Stimulated activated CD4-positive, alpha-beta T cell treated with anti-CD3 and anti-CD28 coated beads, Interleukin-4, amount 100 ng/mL, for 48 hours (primary cell): ENCODE measurements at places on chromosomes 16 and 17.

DNA sequence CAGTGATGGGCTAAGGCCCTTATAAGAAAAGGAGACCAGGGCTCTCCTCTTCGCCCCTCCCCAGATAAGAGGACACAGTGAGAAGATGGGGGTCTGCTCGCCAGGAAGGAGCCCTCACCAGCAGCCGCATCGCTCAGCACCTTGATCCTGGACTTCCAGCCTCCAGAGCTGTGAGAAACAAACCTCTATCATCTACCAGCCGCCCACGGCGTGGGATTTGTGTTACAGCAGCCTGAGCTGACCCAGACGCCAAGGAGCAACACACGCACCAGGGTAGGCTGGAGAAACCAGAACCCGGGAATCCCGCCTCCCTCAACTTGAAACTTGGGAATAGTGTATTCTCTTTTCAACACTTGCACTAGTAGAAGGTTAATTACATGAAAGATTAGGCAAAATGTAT is 4.2 kb upstream of the ZG16B start:
- no peak for DNase-seq

- DNase-seq: no peak
Measured at GRCh38 chr16:77551357-77551756, 116.5 kb upstream of the ADAMTS18 start.

DNA sequence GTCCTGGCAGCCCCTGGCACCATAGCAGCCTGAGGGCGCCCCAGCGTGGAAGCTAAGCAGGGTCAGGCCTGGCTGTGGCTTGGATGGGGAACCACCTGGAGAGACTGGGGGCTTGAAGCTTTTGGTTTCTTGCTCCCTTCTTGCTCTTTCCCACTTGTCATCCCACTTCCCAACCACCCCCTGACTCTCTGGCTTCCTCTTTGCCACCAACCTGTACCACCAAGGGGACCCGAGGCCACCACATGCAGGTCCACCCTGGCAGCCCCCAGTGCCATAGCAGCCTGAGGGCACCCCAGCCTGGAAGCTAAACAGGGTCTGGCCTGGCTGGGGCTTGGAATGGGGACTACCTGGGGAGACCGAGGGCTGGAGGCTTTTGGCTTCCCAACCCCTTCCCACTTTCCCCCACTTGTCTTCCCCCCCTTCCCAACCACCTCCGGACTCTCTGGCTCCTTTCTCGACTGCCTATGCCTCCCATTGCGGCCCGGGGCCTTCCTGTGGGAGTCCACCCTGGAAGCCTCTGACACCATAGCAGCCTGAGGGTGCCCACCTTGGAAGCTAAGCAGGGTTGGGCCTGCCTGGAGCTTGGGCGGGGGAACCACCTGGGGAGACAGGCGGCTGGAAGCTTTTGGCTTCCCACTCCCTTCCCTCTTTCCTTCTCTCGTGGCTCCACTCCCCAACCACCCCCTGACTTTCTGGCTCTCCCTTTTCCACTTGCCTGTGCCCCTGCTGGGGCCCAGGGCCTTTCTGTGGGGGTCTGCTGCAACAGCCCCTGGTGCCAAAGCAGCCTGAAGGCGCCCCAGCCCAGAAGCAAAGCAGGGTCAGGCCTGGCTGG is 2294.4 kb downstream of the TP53TG3F start:
- DNase-seq: no peak

DNA sequence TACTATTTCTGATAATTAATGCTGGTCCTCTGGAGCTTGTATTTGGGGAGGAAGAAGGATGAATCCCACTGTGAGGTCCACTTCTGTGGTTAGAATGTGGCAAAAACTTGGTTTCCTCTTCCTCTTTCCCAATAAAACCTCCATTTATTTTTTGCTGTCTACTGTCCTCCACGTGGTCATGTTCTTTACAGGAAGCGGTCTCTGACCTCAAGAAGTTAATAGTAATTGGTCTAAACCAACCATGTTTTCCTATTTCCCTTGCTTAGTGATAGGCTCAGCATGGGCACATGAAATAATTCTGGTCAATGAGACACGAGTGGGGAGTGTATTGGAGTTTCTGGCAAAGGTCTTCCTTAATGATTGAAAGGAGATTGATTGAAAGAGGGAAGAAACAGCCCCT is 33.9 kb downstream of the CHP2 start:
- DNase-seq: no peak

GRCh38 chr16:30342751-30343490 is 12.2 kb downstream of the CD2BP2 start:
- no peak for DNase-seq

DNA sequence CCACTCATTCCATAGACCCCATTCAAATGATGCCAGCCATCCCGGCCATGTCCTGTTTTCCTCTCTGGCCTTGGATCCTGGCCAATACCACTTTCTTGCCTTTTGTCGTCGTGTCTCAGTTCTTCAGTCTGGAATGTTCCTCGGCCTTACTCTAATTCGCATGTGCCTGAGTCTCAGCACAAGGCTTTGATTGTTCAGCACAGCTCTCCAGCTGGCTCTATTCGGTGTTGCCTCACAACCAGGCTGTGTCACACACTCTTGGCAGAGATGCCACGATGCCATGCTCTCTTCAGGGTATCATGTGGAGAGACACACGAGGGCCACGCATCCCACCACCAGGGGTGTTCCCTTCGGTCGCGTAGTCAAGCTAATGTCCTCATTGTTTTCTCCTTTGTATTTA is 1.8 kb upstream of the VPS4A start:
- DNase-seq: no peak
